ENCODE measurements at places on chromosomes 1 and 21.

DNA sequence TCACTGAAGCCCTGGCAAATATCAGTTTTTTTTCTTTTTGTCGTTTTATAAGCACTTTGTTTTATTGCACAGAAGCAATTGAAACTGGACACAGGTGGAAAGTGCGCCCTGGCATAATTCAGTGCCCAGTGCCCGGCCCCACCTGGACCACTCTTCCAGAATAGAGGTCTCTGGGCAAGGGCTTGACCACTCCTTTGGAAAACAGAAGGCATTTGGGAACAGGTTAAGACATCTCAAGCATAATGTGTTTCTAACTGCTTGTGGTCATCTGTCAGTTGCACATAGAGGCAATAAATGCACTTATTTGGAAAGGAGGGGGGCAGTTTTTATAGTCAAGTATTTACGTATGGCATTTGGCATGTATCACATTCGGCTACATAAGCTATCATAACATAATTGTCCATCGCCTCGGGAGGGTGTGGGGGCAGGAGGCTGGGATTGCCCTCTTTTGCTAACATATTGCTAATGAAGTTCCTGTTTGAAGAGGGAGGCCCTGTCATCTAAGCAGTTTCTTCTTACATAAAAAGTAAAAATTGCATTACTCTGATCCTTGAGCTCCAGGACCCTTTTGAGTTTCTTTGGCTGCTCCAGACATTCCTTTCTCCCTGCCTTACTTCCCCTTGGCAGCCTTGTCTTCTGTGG lies 14.7 kb upstream of the CD2 start:
- no peak for DNase-seq

DNA sequence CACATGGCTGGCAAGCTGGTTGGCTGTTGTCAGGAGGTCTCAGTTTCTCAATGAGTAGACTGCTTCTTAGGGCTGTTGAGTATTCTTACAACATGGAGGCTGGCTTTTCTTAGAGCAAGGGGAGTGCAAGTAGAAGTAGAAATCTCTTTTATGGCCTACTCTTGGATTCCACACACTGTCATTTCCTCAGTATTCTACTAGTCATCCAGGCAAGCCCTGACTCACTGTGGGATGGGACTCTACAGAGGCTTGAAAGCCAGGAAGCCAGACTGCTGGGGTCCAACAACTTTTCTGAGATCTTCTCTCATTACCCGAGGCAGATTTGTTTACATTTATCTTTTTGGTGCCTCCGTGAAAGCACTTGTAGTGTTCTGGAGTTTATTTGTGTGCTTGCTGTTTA lies 196.2 kb upstream of the APP start:
- DNase-seq: no peak

DNA sequence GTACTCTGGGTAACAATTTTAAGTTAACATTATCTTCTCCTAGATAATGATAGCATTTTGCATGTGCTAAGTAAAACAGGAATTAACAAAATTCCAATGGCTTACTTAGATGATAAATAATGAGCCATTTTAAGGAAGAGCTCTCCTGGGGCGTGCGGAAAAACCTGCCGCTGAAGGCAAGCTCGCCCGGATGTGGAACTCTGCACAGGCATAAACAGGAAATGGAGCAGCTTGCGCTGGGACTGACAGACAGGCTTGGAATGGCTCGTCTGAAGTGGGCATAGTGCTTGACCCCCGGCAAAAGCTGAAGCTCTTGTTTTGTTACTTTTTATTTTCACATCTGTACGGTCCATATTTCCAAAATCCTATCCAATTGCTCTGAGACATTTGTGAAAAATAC lies 169.2 kb downstream of the ZNF281 start:
- no peak for DNase-seq

DNA sequence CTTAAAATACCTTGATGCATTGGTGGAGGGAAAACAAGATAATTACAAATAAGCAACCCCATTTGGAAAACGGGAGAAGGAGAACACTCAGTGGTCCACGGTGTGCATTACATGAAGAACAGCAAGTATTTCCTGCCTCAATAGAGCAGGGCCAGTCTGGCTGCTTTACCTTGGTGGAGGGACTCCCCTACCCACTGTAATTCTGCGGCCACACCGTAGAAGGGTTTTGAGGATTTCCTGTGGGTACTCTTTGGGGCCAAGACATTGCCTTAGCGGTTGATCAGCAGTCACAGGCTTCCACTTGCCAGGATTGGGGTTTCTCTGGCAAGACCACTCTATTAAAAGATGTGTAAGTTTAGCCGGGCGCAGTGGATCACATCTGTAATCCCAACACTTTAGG lies 16.3 kb upstream of the TMEM54 start:
- no peak for DNase-seq

DNA sequence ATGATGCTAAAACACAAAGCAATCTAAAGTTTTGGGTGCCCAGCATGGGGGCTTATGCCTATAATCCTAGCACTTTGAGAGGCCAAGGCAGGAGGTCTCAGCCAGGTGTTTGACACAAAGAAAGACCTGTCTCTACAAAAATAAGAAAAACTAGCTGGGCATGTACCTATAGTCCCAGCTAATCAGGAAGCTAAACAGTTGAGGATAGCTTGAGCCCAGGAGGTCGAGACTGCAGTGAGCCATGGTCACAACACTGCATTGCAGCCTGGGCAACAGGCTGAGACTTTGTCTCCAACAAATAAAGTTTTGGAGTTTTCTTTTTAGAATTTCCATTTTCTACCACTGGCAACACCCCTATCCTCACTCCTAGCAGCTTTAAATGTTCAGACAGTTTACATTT lies 55.1 kb upstream of the GUCA2A start:
- DNase-seq: no peak

- no peak for DNase-seq
Measured at GRCh38 chr1:181485287-181486097, 2.2 kb downstream of the CACNA1E start.

DNA sequence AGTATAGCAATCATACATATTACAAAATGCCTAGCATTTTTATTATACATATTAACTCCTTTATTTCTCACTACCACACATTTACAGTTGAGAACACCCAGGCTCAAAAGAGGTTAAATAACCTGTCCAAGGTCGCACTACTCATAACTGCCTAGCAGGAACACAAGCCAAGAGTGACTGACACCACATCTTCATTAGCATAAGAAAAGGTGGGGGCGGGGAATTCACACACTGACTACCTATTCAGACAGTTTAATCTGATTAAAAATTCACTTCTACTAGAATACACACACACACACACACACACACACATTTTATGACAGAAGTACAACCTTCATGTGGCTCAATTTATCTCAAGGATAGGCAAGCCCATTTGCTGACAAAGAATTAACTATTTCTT lies 77.8 kb upstream of the CACHD1 start:
- DNase-seq: no peak

- no peak for DNase-seq
Measured at GRCh38 chr1:16147156-16147926, 8.5 kb downstream of the EPHA2 start.

GRCh38 chr1:28087614-28088167 lies 719 bp downstream of the EYA3 start:
- DNase-seq: peak; percentile 19

DNA sequence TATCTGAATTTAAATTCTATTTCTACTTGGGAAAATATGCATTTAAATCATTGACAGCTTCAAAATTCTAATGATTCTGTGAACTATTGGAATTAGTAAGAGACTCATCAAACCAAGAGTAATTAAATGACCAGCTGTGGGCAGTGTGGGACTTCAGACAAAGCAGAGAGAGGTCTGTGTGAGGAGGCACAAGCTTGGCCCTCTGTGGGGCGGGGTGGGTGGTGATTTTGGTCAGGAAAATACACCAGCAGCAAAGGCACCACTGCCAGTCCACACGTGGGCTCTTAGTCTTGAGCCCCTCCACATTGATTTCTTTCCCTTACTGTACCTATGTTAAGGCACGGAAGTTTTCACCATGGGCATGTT lies 39.2 kb upstream of the RAB4A start:
- DNase-seq: no peak

DNA sequence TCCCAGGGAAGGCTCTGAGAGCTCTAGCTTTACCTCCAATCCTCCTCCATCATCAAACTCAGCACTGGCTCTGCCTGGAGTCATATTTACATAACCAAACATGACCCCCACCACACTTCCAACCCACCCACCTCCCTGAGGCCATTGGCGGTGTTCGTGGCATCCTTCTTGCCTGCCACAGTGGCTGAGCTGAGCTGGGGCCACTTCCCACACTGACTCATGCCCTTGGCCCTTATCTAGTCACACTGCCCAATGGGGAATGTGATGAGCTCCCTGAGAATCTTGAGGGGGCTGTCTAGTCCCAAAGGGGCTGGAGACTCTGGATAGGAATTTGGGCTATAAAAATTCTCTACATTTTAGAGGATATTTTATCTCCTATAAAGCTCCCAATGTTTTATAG lies 230.9 kb upstream of the IRF2BP2 start:
- no peak for DNase-seq

GRCh38 chr1:195415584-195415983 lies 1192.7 kb downstream of the KCNT2 start:
- no peak for DNase-seq

GRCh38 chr1:243549108-243549507 lies 293.3 kb downstream of the SDCCAG8 start:
- DNase-seq: no peak

- DNase-seq: peak; percentile 15
Measured at GRCh38 chr1:54053745-54054437, 483 bp downstream of the TCEANC2 start.

GRCh38 chr1:83026745-83027144 lies 972.2 kb downstream of the TTLL7 start:
- no peak for DNase-seq

DNA sequence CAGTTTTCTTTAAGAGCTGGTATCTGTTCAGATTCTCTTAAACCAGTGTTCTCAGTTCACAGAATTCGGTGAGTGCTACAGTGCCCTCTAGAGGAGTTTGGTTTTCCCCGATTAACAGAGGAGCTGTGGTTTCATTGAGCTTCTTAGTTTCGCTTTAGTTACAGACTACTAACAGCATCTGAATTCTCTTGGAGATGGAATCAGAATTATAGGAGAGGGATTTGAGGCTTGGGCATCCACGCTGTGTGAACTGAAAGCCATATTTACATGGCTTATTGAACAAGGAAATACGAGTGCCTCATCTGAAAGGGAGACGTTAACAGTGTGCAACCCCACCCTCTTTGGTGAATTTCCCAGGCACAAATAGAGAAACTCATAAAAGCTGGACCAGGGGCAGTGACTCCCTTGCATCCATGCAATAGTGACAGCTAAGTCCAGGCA lies 202.0 kb downstream of the USH2A start:
- peak; percentile 70 for DNase-seq

GRCh38 chr1:1282998-1283397 lies 2.8 kb downstream of the SCNN1D start:
- no peak for DNase-seq

DNA sequence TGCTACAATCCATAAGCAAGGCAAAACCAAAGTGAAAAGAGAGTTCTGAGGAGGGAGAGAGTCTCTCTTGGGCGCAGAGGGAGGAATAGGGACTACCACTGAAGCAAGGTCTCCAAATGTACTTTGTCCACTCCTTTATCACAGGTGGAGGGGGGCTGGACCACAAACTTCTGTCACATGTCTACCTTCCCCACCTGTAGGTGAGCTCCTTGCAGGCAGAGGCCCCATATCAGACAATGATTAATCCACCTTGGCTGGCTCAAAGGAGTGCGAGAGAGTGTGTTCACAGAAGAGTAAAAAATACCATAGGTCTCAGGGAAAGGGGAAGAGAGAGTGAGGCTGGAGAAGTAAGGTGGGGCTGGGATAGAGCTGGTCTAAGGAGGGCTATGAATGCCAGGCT lies 4.5 kb downstream of the BEND5 start:
- peak; percentile 37 for DNase-seq

GRCh38 chr1:222844411-222844779 lies 29.6 kb downstream of the DISP1 start:
- no peak for DNase-seq

DNA sequence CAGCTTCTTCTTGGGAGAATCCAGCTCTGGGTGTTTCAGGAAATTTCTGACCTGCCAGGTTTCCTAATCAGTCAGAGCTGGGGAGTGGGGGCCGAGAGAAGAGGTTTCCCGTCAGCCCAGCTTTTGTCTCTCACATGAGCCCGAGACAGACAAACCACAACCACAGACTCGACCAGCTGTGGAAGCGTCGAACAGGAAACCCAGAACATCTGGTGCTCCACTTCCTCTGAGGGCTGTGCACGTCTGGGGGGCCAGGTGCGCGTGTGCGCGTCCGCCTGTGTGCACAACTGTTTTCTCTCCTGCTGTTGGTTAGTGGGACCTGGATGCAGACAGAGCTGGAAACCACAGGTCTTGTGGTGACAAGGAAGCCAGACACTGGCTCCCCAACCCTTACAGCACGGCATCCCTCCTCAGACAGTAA lies 113.0 kb upstream of the SLC25A33 start:
- no peak for DNase-seq

GRCh38 chr1:31880957-31881687 lies 57.0 kb downstream of the PTP4A2 start:
- no peak for DNase-seq

DNA sequence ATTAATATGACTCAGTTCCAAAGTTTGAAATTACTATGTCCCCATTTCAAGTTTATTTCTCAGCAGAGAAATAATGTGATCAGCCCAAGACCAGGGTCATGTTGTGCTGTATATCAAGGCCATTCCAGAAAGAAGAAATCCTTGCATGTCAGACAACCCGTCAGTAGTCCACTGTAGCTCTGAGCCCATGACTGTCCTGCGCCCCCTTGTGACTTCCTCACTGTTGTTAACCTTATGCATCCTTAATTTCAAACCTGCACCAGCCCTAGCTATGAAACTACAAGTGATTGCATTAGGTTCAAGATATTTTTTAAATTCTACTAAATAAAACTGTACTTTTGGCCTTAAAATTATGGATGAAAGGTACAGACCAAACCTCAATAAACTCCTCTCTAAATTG lies 133.0 kb downstream of the LRRC7 start:
- no peak for DNase-seq

GRCh38 chr1:117814856-117815797 lies 114.3 kb downstream of the GDAP2 start:
- DNase-seq: no peak

- no peak for DNase-seq
Measured at GRCh38 chr1:167088746-167089417, 1.3 kb downstream of the GPA33 start.

GRCh38 chr1:40075266-40075665 lies 21.8 kb downstream of the PPT1 start:
- DNase-seq: no peak

DNA sequence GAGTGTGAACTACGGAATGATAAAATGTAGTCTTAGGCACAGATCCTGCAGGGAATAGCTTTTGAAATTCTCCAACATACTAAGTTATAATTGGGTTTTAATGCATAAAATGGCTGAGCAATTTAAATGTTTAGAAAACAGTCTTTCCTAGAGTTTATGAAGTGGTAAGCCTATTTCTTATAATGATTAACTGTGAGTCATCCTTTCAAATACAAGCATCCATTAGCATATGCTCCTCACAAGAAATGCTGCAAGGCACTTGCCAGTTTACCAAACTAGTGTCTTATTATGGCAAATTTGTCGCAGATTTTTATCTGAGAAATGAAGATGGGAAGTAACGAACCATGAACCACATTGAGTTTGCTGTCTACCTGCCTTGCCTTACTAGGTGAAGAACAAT lies 101.3 kb upstream of the ESRRG start:
- no peak for DNase-seq
